T follicular helper cell (primary cell): ENCODE measurements at places on chromosomes 3 and 15.

- no peak for DNase-seq
Observed at GRCh38 chr15:81896356-81896755, 149.5 kb downstream of the MEX3B start.

GRCh38 chr3:18207226-18207625, 217.9 kb downstream of the SATB1 start:
- no peak for DNase-seq

- DNase-seq: no peak
Observed at GRCh38 chr3:112966633-112967032, 8.3 kb downstream of the CD200R1 start.

DNA sequence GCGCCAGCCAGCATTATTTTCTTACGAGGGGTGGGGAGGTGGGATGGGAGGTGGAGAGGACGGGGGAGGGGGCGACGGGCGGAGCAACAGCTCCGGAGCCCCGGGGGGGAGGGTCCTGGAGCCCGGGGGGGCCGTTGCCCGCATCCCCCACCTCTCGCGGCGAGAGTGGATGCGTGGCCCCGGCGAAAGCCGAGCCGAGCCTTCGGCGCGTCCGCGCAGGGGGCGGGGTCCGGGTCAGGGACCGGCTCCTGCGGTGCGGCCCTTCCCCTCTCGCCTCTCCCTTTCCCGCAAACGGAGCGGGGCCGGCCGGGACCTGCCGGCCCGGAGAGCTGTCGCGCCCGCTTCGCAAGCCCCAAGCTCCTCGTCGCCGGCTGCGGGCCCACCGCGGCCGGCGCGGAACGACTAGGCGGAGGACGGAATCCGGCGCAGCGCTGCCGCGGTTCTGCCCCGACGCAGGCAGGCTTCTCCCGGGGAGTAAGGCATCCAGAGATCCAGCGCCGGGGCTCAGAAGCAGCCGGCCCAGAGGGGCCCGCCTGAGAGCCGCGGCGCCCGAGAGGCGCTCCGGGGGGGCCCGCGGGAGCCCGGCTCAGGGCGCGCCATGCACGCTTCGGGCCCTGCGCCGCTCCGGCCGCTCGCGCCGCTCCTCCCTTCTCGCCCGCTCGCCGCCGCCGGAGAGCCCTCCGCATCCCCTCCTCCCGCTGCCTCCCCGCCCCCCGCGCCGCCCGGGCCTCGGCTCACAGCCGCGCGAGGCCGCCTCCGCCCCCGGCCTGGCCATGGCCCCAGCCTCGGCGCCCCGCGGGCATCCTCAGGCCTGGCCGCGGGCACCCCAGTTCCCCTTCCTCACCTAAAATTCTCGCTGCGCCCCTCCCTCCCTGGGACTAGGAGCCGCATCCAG, 459 bp upstream of the ADCY5 start:
- DNase-seq: no peak

GRCh38 chr15:66700802-66701421, 1.1 kb upstream of the SMAD6 start:
- DNase-seq: peak; percentile 79

- DNase-seq: no peak
Observed at GRCh38 chr3:196174652-196175051, 36.5 kb downstream of the ZDHHC19 start.

DNA sequence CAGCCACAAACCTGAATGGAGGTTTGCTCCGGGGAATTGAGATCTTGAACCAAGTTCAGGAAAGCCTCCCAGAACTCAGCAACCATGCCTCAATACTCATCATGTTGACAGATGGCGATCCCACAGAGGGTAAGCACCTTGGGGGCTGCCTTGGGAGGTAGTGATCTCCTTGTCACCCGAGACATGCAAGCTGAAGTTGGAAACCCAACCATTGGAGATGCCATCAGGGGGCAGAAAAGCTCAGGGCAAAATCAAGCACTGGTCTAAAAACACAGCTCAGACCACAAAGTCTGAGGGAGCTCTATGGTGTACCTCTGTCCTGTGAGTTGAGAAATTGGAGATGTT, 5.8 kb downstream of the ITIH1 start:
- DNase-seq: no peak

DNA sequence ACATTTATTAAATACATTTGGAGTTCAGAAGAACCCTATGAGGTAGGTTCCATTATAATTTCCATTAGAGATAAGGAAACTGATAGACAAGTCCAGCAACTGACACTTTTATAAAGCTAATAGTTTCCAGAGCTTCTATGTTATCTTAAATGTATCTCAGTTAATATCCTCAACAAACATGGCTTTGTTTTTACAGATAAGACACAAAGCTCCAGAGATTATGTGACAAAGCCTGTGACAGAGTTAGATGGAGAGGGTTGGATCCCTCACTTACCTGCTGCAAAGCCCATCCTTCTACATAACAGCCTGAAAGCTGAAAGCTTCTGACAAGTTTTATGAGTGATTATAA, 473 bp upstream of the COMMD2 start:
- DNase-seq: no peak

- no peak for DNase-seq
Observed at GRCh38 chr3:98014268-98014585, 20.9 kb downstream of the GABRR3 start.
